ENCODE measurements at places on chromosomes 4 and X. TPM values are rescaled to one million over a fixed set of nuclear protein-coding genes. Genes with fewer than 3 reads are reported as not detected.

PARM1 gene
- 47.4 TPM for total RNA-seq

FGA gene
- not detected for total RNA-seq

IL13RA1 gene
- total RNA-seq, result 20.6 TPM

EMCN gene
- 29.1 TPM for total RNA-seq

DDIT4L gene
- total RNA-seq, result 8.5 TPM
